ENCODE measurements at places on chromosomes 4 and X.
A peak's percentile ranks its signal among the peaks of the same experiment; 100 is the strongest.

- no peak for DNase-seq
Observed at GRCh38 chr4:149173241-149174013, 642.2 kb downstream of the IQCM start.

DNA sequence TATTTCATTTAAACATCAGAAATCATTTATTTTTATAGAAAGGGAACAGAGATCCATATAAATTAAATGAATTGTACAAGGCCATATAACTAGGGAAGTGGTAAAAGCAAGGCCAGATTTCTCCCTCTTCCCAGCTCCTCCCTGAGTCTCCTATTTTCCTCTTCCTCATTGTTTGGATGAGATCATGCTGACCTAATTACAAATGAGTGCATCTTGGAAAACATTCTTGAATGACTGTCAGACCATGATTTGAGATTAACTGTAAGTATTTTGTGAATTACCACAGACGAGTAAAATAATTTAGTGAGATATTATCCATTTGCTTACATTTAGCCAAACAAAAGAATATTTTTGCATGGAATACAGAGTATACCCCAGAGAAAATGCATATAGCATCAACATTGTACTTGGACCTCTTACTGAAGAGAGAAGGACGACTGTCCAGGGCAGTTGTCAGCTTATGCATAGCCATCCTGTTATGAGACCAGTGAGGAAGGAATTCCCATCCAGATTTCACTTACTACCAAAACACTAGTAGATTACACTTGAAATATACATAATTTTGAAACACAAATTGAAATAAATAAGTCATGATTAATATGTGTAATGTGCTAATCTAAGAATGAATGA, 47.3 kb downstream of the SLAIN2 start:
- DNase-seq: no peak

DNA sequence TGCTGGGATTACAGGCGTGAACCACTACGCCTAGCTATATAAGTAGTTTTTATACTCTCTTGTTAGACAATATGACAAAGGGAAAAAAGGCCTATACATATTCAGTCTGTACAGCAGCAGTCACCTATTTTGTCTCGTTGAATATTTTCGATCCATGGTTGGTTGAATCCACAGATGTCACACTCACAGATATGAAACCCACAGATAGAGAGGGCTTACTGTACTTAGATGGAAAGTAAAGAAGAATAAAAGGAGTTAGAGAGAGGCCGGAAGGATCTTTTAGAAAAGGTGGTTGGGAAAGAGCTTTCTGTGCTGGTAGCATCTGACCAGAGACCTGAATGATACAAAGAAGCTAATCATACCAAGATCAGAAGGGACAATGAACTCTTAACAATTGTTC, 38.3 kb upstream of the SPINK2 start:
- DNase-seq: no peak

DNA sequence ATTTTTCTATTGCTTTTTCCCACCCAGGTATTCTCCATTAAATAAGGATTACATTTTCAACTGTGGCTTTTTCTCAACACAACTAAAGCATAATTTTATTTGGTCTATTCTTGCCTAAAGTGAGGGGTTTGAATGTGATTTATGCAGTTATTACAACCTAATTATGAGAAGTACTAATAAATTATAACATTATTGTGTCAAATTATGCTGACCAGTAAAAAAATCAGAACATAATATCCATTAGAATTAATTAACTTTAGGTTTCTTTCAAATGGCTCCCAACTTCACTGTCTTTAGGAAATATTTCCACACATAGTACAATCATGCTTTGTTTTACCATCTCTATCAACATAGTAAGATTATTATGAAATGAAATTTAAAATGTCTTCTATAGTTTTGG, 1293.9 kb downstream of the FSTL5 start:
- DNase-seq: no peak

DNA sequence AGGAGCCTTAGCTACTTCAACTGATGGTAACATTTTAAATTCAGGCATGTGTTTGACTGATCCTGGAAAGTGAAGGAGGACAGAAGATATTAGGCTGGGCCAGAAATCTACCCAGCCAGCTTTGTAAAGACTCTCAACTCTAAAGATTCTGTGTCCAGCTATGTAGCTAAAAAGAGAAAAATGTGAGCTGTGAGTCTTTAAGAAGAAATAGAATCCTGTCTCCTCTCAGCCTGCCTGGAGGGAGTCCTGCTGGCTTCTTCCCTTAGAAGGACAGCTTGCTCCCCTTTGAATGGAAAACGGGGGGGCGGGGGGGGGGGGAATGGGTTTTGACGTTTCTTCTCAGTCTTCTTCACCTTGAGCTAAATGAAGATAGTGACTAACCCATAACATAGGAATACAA, 54.3 kb upstream of the INTU start:
- no peak for DNase-seq

DNA sequence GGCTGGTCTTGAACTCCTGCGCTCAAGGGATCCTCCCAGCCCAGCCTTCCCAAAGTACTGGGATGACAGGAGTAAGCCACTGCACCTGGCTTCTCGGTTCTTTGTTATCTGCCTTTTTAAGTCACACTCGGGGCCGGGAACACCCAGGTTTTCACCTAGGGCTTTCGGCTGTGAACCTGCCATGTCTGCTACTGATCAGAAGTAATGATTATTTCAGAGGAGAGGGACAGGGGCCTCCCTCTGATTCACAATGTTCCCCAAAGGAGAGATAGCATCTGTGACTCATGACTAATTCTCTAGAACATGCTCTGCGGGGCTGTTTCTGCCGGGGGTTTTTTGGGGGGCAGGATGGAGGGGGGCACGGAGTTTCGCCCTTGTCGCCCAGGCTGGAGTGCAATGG, 26.9 kb downstream of the CRLF2 start:
- DNase-seq: no peak

DNA sequence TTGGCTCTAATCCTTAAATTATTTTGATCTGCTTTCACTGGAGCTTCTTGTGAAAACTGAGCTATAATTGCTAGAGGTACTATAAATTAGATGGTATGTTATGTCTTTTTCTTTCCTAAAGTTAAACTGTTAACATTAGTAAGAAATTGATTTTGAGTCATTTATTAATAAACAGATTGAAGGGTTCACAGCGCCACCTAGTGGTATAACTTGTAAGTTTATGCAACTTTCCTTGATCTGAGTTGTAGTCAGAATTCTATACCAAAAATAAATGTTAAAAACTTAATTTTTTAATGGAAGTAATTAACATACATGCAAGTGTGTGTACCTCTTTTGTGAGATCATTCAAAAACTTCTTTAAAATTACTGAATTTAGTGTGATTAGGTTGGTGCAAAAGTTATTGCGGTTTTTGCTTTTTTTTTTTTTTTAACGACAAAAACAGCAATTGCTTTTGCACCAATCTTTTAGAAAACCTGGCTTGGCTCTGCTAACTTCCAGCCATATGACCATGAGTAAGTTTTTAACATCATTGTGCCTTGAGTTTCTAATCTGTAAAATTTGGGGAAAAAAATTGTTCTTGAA, 151.5 kb downstream of the CENPC start:
- DNase-seq: peak; percentile 16

GRCh38 chr4:139367421-139368090, 65.3 kb upstream of the NDUFC1 start:
- no peak for DNase-seq

DNA sequence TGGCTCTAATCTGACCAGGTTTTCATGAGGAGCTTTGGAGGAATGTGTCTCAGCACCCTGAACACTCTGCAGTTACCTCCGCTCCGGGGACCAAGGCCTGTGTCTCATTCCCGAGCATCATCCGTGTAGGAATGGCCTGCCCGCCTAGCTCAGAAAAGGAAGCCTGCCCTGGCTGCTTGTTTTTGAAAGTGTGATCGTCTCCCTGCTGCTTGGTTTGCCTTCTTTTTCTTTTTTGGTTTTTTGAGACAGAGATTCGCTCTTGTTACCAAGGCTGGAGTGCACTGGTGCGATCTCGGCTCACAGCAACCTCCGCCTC, 73.3 kb downstream of the CRLF2 start:
- DNase-seq: no peak

GRCh38 chr4:113145519-113146291, 96.3 kb downstream of the ANK2 start:
- no peak for DNase-seq

- no peak for DNase-seq
Observed at GRCh38 chrX:47900833-47901232, 64.1 kb downstream of the ZNF81 start.

- no peak for DNase-seq
Observed at GRCh38 chr4:3634281-3634857, 102.1 kb upstream of the LRPAP1 start.

DNA sequence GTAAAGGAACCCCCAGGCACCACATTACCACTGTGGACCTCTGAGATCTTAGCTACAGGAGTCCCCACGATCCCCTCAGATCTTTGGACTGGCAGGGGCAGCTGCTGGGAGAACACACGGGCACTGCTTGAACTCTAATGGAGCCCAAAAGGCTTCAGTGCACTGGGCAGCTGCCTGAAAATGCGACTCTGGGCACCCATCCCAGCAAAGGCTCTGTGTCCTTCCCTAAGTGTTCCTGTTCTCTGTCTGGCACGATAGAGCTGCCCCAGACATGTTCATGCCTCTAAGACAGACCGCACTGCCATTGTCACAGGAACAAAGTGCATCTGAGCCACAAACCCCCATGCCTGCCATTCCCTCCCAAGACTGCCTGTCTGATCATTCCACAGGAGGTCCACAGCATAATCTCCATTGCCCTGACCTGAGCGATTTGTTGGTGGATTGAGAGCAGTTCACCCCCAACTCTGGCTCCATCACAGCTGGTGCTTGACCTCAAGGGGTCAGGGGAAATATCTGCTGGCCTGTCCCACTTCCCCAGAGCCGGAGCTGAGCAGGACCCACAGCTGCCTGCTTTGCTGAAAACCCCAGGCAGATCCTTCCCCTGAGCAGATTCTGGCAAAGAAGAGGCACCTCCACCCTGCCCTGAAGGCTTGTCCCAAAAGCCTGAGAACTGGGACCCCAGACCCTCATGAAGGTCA, 436.0 kb upstream of the INTU start:
- DNase-seq: no peak

DNA sequence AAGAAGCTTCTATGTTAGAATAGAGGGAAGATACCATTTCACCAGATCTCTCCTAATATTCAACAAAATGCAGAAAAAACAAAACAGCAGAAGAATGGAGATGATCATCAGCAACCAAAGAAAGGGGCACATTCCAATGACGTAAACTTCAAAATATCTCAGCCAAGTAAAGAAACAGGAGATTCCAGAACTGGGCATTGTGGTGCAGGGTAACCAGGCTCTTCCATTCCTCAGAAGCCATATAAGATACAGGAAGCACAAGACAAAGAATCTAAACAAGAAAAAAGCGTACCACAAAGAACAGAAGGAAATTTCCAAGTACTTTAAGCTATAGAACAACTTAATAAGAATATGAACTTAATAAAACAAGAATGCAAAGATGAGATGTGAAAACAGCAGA, 6.9 kb upstream of the ARMCX4 start:
- DNase-seq: no peak

- no peak for DNase-seq
Observed at GRCh38 chr4:4267981-4268380, 20.0 kb upstream of the TMEM128 start.

DNA sequence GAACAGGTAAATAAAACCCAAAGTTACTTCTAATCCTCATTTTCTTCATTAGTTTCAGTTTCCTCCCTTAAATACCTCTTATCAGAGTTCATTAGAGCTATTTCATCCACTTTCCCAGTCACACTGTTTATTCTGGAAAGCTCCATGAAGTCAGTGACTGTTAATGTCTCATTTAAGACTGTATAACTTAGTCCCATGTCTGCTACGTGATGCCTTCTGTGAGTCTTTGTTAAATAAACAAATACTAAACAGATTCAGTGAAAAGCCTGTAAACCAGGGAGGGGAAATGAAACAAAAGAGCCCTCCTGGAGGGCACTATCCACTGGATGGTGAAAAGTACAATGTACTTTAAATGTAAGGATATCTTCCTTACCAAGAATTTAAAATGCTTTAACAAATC, 24.7 kb downstream of the ACE2 start:
- DNase-seq: no peak

- DNase-seq: no peak
Observed at GRCh38 chr4:149708513-149709130, 107.0 kb downstream of the IQCM start.

DNA sequence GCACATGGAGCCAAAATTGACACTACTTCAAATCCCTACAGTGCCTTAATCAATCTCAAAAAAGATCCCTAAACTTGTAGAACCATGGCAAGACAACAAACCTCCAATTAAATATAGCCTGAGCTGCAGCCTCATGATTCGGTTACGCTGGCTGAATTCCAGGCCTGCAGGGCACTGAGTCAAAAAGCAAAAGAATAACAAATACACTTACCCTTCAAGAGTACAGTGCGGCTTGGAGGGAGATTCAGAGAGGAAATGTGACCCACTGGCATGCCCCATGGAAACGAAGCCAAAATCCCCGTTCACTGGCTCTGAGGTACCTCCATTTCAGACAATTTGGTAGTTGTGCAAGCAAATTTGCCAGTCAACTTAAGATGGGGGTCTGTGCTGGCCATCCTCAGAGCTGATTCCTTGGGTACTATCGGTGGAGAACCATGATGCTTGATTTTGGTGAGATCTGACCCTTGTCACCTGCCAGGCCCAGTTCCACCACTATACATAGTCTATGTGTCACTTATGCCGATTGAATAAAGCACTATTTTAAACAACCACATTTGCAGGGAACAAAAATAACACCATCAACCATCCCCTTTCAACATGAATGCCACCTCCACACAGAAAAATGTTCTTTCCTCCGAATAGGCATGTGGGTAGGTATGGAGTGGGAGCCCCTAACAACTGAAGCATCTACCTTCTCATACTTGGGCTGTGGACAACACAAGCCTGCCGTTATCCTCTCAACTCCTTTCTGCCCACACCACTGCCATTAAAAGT, 2.1 kb downstream of the C4orf54 start:
- no peak for DNase-seq

DNA sequence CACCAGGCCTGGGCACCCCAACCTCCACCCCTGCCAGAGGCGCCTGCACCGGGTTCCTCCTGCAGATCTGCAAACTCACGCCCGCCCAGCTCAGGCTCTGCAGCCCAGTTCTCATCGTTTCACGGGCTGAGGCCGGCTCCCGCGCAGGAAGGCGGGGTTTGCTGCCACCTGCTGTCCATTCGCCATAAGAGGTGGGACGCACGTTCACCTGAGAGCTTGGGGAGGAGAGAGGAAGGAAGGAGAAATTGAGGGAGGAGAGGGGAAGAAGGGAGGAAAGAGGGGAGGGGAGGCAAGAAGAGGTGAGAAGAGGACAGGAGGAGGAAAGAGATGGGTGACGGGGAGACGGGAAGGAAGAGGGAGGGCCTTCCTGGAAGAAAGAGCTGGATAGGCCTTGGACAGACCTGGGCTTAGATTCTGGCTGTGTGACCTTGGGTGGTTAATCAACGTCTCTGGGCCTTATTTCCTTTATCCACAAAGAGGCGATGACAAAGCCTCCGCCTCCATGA, 114.5 kb downstream of the ADRA2C start:
- peak; percentile 84 for DNase-seq

- DNase-seq: no peak
Observed at GRCh38 chr4:116469582-116469981, 615.8 kb downstream of the TRAM1L1 start.

DNA sequence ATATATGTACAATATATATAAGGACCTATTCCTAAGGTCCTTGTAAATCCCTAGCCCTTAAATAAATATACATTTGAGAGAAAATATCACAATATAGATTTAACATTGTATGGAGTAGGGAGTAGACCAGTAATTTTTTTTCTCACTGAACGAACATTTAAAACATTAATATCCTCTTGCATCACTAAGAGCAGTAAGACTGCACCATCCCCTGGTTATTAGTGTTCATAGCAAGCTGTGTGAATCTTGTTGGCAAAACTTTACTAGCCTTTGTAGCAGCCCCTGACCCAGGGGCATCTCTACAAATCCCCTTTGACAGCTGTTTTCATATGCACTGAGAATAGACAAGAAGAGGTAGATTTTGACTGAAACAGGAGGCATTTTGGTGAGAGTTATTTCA, 146.5 kb downstream of the IL1RAPL2 start:
- DNase-seq: no peak
